Inflammatory macrophage treated with lipopolysaccharide for 1 hour (primary cell): ENCODE measurements at places on chromosomes 2 and 18.

GRCh38 chr18:3903337-3903736 lies 453.4 kb downstream of the TGIF1 start:
- DNase-seq = no peak

DNA sequence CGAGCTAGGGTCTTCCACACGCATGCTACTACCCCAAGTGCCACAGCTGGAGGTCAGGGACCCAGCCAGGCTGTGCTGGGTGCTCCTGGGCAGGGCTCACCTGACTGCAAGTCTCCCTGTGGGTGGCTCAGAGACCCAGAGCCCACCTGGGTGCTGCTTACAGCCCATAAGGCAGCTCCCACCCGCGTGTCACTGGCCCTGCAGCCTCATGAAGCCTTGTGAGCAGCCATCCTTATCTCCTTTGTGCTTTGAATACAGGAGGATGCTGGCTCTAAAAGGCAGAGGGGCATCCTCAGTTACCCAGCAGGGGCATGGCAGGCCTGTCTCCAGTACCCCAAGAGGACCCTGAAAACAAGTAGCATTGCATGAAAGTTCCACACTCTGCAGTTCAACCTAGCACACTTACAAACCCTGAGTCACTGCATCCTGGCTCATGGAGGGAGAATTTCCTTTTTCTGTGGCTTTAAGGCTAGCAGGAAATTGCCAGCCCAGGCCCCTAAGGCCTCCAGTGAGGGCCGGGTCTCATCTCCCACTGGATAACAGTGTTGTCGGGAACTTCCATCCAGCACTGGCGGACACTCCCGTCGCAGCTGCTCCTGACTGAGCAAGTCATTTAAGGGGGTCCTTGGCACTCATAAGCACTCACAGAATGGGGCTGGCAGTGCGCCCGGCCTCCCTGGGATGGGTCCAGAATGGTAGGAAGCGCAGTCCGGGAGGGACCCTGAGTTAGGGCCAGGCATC lies 137.1 kb downstream of the RPIA start:
- no peak for DNase-seq

GRCh38 chr18:75322206-75322605 lies 105.3 kb downstream of the SMIM21 start:
- DNase-seq = no peak

DNA sequence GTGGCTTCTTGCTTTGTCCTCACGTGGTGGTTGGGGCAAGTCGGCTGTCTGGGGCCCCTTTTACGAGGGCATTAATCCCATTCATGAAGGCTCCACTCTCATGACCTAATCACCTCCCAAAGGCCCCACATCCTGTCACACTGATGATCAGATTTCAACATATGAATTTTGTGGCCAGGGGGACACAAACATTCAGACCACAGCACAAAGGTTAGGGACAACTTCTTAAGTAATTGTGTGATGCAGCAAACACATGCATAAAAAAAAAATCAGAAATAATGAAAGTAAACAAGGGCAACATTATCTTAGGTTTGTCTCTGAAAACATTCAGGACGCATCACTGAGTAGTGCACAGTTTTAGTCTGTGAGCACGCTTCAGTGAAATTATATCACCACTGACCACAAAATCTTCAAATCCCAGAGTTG lies 54.2 kb upstream of the FRZB start:
- DNase-seq = no peak

DNA sequence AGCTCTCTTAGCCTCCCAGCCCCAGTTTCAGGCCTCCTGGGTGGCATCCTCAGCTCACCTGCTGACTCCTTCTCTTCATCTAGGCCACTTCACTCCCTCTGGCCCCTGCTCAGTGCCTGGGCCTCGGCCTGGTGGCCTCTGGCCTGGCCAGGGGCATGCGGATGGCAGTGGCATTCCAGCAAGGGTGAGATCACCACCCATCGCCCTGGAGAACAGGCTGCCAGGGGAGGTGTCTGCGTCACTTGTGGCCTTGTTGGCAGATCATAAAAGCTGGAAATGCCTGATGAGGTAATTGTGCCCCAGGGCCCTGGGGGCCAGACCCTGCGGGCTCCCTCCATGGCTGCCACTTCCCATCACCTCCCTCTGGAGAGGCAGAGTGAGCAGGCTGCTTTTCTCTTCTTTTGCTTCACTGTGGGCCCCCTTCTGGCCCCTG lies 72.5 kb upstream of the SMAD2 start:
- DNase-seq = no peak

DNA sequence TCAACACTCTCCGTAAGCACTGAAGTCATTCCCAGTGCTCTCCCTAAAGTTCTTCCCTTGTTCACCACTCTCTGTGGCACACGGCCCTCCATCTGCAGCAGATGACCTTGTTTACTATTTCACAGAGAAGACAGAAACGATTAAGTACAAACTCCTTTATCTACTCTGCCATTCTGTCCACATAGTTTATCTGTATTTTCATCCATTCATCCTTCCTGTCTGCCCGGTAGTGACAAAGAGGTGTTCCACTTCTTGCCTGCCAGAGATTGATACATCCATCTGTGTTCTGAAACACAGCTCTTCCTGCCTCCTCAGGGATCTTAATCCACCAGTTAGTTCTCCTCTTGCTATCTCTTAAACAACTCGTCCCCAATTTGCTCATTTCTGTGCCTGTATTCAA lies 77.9 kb upstream of the CD226 start:
- DNase-seq = no peak

- DNase-seq = peak; percentile 75
Observed at GRCh38 chr18:3037423-3037915, 24.5 kb upstream of the LPIN2 start.

DNA sequence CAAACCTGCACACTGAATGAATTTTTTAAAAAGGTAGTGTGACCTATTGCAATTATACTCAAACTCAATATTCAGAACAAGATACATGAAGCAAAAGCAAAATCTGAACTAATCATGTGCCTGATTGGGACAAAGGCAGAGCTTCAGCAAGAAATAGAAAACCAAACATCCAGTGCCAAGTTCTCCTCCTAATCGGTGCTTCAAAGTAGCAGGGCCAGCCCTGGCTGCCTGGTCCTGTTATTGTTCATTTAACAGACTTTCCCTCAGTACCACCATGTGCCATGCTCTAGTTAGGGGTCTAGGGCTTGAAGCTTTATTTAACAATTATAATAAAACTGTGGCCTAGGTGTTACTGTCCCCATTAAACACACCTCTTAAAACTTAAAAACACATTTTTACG lies 281.5 kb upstream of the PXDN start:
- DNase-seq = no peak

DNA sequence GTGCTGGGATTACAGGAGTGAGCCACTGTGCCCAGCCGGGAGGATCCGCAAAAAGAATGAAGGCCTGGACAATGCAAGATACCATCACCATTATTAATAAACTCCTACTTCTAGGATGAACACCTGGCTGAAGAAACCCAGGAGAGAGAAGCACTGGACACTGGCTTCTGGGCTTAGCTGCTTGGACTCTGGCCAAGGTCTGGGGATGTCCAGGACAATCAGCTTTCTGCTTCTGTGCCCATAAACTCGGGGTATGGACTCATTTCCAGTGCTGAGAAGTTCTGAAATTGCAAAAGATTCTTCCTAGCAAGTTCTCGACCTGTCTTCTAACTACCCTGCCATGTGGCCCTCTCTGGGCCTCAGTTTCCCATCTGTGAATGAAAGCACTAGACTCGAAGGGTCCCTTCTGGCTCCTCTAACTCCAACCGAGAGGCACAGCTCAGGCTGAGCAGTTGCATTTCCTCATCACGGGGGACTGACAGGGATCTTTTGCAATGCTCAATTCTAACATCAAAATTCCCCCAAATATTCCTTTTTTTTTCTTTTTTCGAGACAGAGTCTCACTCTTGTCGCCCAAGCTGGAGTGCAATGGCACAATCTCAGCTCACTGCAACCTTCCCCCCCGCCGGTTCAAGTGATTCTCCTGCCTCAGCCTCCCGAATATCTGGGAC lies 2.4 kb upstream of the SH2D6 start:
- DNase-seq = peak; percentile 95

GRCh38 chr18:54611816-54612215 lies 20.8 kb downstream of the DYNAP start:
- no peak for DNase-seq

GRCh38 chr2:195495351-195495750 lies 161.7 kb upstream of the SLC39A10 start:
- DNase-seq = no peak

- DNase-seq = no peak
Observed at GRCh38 chr2:168577885-168578284, 121.8 kb downstream of the CERS6 start.

- no peak for DNase-seq
Observed at GRCh38 chr2:101735166-101735533, 37.6 kb downstream of the MAP4K4 start.

- DNase-seq = no peak
Observed at GRCh38 chr18:11027862-11028261, 121.5 kb downstream of the PIEZO2 start.

- DNase-seq = no peak
Observed at GRCh38 chr2:65604246-65604645, 171.8 kb upstream of the SPRED2 start.

- DNase-seq = no peak
Observed at GRCh38 chr18:10228326-10228725, 226.1 kb upstream of the APCDD1 start.

DNA sequence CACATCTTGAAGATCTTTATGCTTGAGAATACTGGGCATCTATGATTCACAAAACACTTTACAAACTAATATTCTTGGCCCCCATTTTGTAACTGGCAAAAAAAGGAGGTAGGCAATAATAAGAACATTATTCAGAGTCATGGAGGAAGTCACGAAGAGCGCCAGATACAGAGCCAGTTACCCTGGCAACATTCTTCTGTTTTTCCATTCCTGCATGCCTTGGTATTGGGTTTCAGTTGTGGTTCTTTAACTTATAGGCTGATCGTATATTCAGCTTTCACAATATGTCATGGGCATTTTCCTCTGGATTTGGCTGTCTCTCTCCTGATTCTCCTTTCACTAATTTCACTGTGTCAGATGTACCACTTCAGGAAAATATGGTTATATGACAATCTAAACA lies 234.7 kb downstream of the HRH4 start:
- DNase-seq = no peak

GRCh38 chr18:45103319-45104048 lies 422.8 kb downstream of the SETBP1 start:
- DNase-seq = peak; percentile 13

GRCh38 chr2:176643646-176644045 lies 374.4 kb downstream of the MTX2 start:
- DNase-seq = no peak

- DNase-seq = no peak
Observed at GRCh38 chr2:237459226-237459625, 27.8 kb upstream of the MLPH start.
